ENCODE measurements at places on chromosomes 12 and 14.

DNA sequence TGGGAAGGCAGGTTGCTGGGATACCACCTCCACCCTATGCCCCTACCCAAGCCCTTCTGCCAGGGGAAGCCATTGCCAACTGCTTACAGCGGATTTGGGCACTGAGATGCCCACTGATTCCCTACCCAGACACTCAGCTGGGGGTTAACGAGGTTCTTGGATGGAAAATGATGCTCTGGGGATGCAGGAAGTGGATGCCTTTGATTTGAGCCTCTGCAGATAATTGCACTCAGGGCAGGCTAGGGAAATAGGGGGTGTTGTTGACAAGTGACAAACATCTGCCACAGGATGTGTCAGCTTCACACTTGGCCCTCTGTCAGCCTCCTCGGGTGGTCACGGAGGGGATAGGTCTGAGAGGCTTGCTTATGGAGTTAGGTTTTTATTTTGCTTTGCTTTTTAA lies 57.4 kb downstream of the RPH3A start:
- no peak for DNase-seq

DNA sequence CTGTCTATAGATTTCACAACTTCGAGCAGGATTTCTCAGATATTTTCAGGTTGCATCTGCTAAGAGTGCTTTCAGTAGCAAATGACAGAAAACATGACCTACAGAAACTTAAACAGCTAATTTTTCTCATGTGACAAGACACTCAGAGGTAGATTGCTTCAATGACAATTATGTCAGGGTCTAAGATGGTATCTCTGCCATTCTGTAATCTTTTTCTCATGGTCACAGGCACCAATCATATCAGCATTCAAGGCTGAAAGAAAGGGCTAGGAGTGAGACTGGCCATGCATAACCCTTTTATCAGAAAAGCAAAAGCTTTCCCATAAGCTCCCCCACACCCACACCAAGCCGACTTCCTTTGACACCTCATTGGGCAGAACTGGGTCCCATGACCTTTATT lies 450.5 kb upstream of the FAR2 start:
- DNase-seq, result no peak

DNA sequence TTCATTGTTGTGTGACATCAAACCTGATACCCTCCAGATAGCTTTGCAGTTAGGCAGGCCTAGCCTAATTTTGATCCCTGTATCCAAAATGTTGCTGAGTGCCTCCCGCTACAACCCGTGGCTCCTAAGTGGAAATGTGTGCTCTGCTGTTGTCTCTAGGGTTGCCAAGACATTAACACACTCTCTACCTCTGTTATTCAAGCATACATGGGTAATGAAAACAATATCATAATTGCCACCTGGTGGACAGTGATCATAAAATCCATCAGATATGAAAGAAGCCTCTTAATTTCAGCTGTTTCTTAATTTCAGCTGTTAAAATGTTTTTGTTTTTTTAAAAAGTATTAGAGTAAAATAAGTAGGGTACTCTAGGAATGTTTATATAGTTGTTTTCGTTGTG lies 93.5 kb downstream of the PLEKHA5 start:
- DNase-seq, result peak; percentile 30

DNA sequence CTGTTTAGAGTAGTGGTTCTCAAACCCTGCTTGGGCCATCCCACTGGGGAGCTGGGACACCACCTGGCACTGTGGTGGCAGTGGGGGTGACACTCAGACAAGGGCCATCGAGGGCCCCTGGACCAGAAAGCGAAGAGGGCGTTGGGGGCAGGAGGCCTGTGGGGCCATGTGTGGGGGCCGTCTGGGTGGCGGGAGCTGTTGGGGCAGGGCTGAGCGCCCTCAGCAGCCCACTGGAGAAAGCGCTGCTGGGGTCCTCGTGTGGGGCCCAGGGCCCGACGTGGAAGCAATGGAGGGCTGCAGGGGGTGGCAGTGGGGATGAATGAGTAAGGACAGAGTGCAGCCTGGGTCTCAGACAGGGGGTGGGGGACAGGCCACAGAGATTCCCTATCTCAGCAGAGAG lies 5.9 kb upstream of the ADSS1 start:
- DNase-seq, result no peak

DNA sequence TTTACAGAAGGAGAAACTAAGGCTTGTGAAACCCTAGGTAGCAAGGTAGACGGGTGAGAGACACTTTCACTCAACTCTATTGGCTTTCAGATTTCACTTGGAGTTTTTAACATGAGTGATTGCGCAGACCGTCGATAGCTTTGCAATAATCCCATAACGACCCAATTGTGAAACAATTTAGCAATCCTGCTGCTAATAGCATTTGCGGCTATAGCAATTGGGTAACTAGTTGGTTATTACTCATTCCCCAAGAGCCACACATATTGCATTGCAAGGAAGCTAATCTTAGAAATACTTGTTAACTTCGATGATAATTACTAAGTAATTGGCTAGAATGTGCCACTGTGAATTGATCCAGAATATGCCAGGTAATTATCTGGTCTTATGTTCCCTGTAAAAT lies 159.9 kb upstream of the NOS1 start:
- no peak for DNase-seq

DNA sequence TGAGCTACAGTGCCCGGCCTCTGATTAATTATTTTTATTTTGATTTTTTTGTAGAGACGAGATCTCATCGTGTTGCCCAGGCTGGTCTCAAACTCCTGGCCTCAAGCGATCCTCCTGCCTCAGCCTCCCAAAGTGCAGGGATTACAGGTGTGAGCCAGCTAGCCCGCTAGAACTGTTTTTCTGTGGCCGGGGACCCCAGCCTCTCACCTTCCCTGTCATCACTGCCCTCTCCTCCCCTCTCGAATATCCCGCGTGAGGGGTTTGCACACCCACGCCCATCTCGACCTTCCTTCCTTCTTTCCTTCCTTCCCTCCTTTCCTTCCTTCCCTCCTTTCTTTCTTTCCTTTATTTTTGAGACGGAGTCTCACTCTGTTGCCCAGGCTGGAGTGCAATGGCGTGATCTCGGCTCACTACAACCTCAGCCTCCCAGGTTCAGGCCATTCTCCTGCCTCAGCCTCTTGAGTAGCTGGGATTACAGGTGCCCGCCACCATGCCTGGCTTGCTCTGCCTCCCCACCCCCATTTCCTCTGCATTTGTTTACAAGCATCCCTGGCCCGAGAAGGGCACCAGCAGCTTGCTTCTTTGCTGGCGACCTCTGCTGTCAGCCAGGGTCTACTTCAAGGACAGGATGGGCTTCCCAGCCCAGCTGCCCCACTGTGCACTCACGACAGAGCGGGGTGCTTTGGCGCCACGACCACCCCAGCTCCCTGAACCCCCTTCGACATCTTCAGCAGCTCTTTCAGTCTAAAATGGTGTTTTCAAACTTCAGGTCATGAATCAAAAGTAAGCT lies 4.3 kb upstream of the TRAF3 start:
- peak; percentile 13 for DNase-seq

DNA sequence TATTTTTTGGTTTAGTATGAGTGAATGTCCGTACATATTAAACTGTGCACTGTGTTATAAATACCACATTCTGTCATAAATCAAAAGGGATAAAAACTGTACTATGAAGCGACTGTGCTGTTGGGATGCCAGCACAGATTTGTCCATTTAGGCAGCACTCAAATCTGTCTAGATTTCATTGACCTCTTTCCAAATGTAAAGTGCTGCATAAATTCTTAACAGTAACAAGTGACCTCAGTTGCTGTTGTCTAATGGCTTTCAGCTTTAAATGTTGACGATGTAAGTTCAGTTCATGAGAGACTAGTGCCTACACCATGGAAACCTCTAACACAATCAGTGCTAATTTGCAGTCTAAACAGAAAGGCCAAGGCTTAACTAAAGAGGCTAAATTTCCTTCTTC lies 531.4 kb upstream of the LMO3 start:
- DNase-seq, result no peak

GRCh38 chr14:93054006-93054405 lies 61.7 kb downstream of the ITPK1 start:
- no peak for DNase-seq

DNA sequence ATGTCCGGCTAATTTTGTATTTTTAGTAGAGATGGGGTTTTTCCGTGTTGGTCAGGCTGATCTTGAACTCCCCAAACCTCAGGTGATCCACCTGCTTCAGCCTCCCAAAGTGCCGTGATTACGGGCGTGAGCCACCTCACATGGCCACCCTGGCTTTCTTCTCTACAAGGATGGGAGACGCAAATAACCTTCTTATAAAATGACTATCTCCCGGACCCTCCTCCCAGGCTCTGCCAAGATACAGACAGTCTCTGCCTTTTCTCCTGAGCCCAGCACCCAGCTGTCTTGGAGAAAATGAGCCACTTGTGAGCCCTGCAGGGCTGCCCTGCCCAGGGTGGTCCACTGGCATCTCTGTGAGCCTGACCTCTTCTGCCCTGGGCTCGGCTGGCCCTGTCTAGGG lies 34.7 kb upstream of the RBM19 start:
- no peak for DNase-seq

DNA sequence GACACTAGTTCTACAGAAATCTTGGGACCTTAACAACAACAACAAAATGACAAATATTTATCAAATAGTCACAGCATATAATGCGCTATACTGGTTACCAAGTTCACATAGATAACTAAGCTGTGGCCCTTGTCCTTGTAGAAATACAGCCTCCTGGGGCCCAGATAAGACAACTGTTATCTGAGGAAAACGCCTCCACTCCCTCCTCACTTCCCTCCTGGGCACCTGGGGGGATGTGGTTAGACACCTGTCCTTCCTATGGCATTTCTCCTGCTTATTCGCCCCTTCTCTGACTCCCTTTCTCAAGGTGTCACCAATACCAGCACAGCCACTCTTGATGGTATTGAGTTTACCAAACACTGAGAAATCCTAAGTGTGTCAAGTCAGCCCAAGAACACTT lies 419.4 kb downstream of the RAD51B start:
- DNase-seq, result no peak

DNA sequence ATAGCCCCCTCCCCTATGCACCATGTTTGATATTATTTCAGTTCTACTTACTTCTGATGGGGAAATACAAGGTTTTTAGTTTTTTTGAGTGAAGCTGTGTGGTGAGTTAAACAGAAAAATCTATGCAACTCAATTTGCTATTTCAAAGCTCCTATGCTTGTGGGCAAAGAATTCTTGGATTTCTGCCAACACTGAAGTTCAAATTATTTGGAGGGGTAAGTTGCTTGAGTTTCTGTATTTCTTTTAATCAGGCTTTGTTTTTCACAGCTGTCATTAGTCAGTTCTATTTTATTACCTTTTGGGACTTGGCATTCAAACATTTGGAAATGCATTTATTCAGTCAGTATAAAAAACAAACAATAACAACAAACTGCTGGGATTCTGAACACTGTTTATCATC lies 407.5 kb upstream of the MGAT4C start:
- peak; percentile 54 for DNase-seq

Data from adipocyte (in vitro differentiated cells).